ENCODE measurements at places on chromosomes 7 and 10. TPM values are rescaled to one million over a fixed set of nuclear protein-coding genes. Genes with fewer than 3 reads are reported as not detected.

GRCh38 chr7:22841954-22842353, 19.3 kb upstream of the TOMM7 start:
- no peak for DNase-seq

The SPDYE5 gene
- polyA plus RNA-seq: 7.3 TPM

DNA sequence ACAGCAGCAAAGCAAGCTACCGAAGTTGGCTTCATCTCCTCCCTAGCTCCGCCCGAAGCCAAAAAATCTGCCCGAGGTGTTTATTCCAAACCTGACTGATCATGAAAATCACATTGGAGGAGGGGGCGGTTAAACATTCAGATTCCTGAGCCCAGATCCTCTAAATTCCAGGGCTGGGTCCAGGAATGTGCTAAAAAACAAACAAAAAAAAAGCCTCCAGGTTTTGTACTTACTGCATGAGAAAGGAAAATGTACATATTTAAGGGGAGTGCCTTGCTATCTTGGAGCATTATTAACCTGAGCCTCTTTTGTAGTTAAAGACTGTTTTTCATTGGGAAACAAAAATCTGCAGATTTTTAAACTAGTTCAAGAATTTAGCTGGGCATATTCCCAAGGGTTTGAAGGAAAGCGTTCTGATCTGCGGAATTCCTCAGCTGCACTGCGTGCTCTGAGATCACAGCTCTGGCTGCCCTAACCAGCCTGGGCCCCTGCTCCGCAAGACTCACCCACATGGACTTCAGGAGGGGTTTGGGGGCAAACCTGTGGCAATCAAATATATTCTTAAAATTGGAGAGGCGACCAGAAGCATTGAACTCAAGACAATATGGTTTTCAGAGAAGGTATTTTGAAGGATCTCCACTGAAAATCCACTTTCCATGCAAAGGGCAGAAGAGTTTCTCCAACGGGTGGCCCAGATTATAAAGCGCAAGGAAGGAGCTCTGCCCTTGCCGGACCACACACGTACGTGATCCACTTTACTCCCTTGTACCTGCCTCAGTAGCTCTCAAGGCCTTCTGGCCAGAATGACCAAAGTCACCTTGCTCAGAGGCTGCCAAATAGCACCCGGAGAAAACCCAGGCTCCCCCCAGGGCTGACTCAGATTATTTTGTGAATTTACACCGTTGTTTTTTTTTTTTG, 10.0 kb upstream of the TNS3 start:
- no peak for DNase-seq

The PARD3 gene
- polyA plus RNA-seq: 81.9 TPM

DNA sequence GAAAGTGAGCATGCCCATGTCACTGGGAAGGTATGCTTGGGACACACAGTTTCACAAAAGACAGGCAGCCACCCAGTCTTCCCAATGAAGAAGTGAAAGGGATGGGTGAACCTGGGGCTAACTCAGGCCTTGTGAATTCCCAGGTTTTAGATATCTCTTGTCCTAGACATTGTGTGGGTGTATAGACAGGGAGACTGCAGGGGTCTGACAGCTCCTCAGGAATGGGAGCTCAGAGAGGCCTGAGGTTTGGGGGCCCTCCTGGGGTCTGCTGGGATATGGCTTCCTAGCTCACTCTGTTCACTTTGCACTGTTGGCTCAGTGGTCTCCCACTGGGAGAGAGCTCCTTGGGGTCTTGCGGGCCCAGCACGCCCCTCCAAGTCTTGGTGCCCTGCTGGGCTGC, 47.0 kb downstream of the WDFY4 start:
- no peak for DNase-seq

The ZNF365 gene
- polyA plus RNA-seq: 0.48 TPM

GRCh38 chr10:102718220-102718619, 3.8 kb downstream of the SFXN2 start:
- DNase-seq: peak; percentile 77

The PTPRN2 gene
- polyA plus RNA-seq: 5.7 TPM

The TRPV5 gene
- 1.5 TPM for polyA plus RNA-seq

DNA sequence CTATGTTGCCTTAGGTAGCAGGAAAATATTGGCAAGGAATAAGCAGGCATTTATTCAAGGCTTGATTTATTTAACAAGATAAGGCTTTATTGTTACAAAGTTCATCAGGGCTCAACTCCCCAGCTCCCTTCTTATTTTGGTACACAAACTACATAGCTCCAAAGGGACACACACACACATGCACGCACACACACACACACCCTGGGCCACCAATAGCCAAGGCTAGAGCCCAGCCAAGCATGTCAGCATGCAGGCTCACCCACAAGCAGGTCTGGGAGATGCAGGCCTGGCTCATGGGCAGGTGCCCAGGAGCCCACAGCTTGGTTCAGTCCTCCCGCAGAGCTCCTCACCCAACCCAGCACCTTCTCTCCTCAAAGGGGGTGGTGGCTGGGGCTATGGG, 23.4 kb downstream of the LEP start:
- DNase-seq: no peak

GRCh38 chr10:27470885-27471284, 33.2 kb upstream of the RAB18 start:
- no peak for DNase-seq

DNA sequence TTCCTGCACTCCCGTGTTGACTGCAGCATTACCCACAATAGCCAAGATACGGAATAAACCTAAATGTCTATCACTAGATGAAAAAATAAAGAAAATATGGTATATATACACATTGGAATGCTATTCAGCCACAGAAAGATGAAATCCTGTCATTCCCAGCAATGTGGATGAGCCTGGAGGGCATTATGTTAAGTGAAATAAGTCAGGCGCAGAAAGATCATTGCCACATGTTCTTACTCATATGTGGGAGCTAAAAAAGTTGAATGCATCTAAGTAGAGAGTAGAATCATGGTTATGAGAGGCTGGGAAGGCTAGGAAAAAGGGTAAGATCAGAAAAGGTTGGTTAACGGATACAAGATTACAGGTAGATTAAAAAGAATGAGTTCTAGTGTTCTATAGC, 219.1 kb upstream of the MKI67 start:
- DNase-seq: no peak

GRCh38 chr10:69407621-69408301, 9.0 kb downstream of the TACR2 start:
- no peak for DNase-seq

DNA sequence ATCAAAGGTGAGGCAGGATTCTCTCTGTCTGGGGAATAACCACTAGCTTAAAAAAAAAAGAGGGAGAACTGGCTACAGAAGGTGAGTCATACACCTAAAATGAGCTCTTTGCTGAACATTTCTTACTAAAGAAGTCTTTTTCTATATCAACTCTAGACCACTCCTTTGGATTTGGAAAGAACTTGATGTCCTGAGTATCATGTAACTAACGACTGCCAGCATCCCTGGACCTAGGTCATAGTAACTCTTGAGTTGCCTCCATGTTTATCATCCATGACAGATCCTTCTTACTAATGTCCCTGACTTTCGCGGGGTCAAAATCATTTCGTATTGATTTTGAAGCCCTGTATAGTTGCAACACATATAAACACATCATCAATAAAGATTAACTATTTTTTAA, 89.1 kb downstream of the CNOT4 start:
- DNase-seq: no peak
